Naive thymus-derived CD8-positive, alpha-beta T cell (primary cell): ENCODE measurements at places on chromosomes 1 and 21.

DNA sequence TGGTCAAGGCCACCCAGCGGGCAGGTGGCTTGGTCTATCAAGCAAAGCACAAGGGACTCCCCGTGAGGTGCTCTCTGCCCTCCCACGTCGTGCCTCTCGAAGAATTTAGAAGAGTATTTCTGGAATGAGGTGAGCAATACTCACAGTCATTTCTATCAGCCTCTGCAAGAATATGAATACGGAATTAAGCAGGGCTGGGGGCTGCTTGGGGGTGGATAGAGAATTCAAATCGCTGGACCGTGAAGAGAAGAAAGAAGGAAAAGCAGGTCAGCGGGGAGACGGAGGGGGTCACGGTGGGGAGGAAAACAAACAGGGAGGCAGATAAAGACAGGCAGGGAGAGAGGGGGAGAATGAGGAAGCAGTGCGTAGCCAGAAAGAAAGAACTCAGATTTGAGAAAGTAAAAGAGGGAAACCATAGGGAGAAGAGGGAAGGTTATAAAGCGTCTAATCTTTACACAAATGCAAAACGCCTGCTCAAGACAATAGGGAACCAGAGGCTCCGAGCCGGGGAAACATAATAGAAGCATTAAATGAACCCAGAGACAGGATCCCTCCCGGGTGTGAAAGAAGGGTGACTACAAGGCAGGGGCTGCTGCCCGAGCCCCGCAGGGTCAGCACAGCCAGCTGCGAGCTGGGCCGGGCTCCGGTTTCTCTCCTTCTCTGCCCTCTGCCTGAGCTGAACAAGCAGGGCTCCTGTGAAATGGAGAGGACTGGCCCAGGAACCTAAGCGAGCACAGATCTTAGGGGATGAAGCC, 2.1 kb upstream of the EDN2 start:
- H3K36me3 ChIP-seq = no peaks in the 10 kb centered on the region
- H3K4me1 ChIP-seq = no peaks in the 10 kb centered on the region
- H3K27me3 ChIP-seq = peaks cover 7% of the 10 kb centered on the region
- H3K4me3 ChIP-seq = no peak overlapping the region

- peaks cover 34% of the 10 kb centered on the region for H3K4me1 ChIP-seq
- H3K4me3 ChIP-seq = no peak overlapping the region
- no peak for DNase-seq
These were observed 3.9 kb downstream of the TMEM201 start for GRCh38 chr1:9592510-9593075.

DNA sequence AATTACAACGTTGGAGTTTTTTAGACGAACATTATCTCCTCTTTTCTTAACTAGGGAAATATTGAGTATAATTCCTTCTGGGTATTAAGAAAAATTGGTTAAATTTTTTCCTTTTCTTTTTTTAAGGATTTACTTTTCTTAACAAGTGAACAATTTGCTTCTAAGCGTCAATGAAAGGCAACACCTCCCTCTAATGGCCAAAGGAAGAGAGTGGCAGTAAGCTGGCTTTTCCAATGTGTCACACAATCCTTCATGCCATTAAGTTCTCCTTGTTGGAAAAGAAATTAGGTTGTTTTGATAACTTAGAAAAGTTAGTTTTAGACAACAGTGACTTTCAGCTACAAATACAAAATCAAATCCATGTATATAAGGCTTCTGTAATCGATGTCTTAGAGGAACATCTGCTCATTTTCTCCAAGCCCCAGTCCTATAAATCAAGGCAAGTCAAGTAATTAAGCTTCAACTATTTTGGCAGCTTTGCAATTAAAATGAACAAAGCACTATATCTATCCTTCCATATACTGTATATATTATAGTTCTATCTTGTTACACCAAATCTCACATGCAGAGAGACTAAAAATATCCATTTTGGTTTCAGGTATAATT, 62.8 kb downstream of the EDEM3 start:
- H3K27me3 ChIP-seq = no peaks in the 10 kb centered on the region
- peaks cover 49% of the 10 kb centered on the region for H3K36me3 ChIP-seq
- H3K4me1 ChIP-seq = peaks cover 5% of the 10 kb centered on the region
- H3K27ac ChIP-seq = no peak overlapping the region
- no peak for DNase-seq

- peaks cover 62% of the 10 kb centered on the region for H3K27me3 ChIP-seq
- H3K27ac ChIP-seq = no peak overlapping the region
- H3K4me1 ChIP-seq = no peaks in the 10 kb centered on the region
- H3K36me3 ChIP-seq = no peaks in the 10 kb centered on the region
- no peak overlapping the region for H3K4me3 ChIP-seq
These were observed 7.1 kb downstream of the RIIAD1 start for GRCh38 chr1:151728151-151729054.

DNA sequence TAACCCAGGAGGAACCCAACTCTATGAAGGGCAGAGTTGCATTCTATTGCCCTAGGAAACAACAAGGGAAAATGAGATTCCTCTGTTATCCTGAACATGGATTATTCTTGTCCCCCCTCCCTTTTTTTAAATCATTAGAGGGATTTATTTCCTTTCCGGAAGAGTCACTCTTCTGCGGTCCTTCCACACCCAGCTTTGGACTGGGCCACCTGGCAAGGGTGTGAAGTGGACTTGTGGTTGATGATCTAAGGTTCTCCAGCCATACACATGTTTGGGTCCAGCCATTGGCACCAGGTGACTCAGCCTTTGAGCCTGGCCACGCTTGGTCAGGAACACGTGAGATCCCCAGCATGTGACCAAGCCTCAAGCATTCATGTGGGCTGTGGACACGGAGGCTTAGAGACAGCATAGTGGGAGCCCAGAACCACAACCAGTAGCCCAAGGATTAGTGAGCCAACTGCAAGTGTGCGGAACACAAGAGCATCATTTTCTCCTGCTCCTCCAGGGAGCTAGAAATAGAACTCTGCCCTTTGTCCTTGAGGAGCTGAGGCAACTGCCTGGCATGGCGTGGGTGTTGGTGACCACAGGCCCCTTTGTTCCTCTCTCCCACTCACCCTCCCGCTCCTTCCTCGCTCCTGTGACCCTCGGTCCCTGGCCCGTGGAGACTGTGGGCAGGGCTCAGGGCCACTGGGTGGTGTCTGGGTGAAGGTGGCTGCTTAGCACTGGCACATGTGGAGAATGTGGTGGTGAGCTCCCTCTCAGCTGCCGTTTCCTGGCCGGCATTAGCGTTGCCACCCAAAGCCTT, 50.1 kb downstream of the NENF start:
- H3K4me1 ChIP-seq = peaks cover 5% of the 10 kb centered on the region
- peaks cover 4% of the 10 kb centered on the region for H3K27me3 ChIP-seq
- H3K36me3 ChIP-seq = no peaks in the 10 kb centered on the region
- H3K27ac ChIP-seq = no peak overlapping the region

GRCh38 chr1:65773391-65774123, 19.1 kb upstream of the PDE4B start:
- peaks cover 7% of the 10 kb centered on the region for H3K27me3 ChIP-seq
- DNase-seq = no peak
- no peaks in the 10 kb centered on the region for H3K4me1 ChIP-seq
- H3K4me3 ChIP-seq = no peak overlapping the region

- H3K36me3 ChIP-seq = no peaks in the 10 kb centered on the region
- no peak overlapping the region for H3K27ac ChIP-seq
- H3K4me1 ChIP-seq = no peaks in the 10 kb centered on the region
- no peak overlapping the region for H3K4me3 ChIP-seq
- H3K27me3 ChIP-seq = peaks cover 14% of the 10 kb centered on the region
These were observed 40.3 kb upstream of the CCDC190 start for GRCh38 chr1:162901243-162901642.

GRCh38 chr1:7943251-7943650, 2.6 kb upstream of the TNFRSF9 start:
- H3K27ac ChIP-seq = no peak overlapping the region
- H3K4me1 ChIP-seq = peaks cover 36% of the 10 kb centered on the region
- peaks cover 22% of the 10 kb centered on the region for H3K27me3 ChIP-seq
- H3K36me3 ChIP-seq = no peaks in the 10 kb centered on the region
- DNase-seq = no peak

DNA sequence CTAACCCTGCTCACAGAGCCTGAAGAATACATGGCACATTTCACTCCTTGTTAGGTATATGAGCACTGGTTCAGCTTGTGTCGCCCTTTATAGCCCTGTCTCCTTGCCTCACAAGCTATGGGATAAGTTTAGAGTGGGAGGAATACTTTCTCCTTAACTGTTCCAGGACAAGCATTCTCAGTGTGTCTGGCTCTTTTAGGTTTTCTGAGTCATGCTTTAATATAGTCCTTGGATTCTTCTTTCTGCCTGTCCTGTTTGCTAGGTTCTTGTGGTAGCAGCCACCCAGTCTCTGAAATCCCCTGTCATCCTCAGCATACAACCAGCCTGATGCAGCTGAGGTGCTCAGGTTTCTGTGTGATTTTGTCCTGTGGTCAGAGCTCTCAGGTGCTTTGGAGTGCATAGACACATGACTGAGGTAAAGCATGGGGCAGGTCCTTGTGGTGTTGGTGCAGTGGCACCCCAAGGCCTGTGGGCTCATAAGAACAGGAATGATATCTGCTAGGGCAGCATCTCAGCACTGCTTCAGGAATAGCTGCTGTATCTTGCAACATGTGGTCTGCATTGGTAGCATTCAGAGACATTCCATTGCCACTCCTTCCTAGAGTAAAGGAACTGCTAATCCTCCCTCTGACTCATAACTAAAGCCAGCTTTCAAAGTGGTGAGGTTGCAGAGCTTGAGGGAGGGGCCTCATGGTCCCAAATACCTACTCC, 14.2 kb upstream of the CASQ2 start:
- H3K27me3 ChIP-seq = peaks cover 33% of the 10 kb centered on the region
- no peak overlapping the region for H3K4me3 ChIP-seq
- no peak for DNase-seq
- H3K36me3 ChIP-seq = no peaks in the 10 kb centered on the region
- H3K4me1 ChIP-seq = no peaks in the 10 kb centered on the region
- no peak overlapping the region for H3K27ac ChIP-seq

GRCh38 chr1:38489844-38490270, 369.7 kb downstream of the RRAGC start:
- DNase-seq = peak; percentile 14
- H3K27ac ChIP-seq = no peak overlapping the region
- H3K36me3 ChIP-seq = no peaks in the 10 kb centered on the region

GRCh38 chr1:29499104-29499650, 262.9 kb downstream of the PTPRU start:
- DNase-seq = peak; percentile 10
- peaks cover 63% of the 10 kb centered on the region for H3K27me3 ChIP-seq
- H3K36me3 ChIP-seq = no peaks in the 10 kb centered on the region
- H3K4me1 ChIP-seq = peaks cover 1% of the 10 kb centered on the region

GRCh38 chr1:981491-981954, 370 bp downstream of the PERM1 start:
- H3K27me3 ChIP-seq = peaks cover 38% of the 10 kb centered on the region
- H3K4me3 ChIP-seq = no peak overlapping the region
- no peak overlapping the region for H3K27ac ChIP-seq
- no peak for DNase-seq
- peaks cover 2% of the 10 kb centered on the region for H3K4me1 ChIP-seq

- H3K27me3 ChIP-seq = no peaks in the 10 kb centered on the region
- H3K36me3 ChIP-seq = no peaks in the 10 kb centered on the region
- H3K4me3 ChIP-seq = peak overlapping the region; percentile 86
- peaks cover 48% of the 10 kb centered on the region for H3K4me1 ChIP-seq
These were observed 24.4 kb downstream of the DHRS3 start for GRCh38 chr1:12593621-12594066.

- DNase-seq = no peak
- no peak overlapping the region for H3K27ac ChIP-seq
- peaks cover 2% of the 10 kb centered on the region for H3K27me3 ChIP-seq
- no peaks in the 10 kb centered on the region for H3K36me3 ChIP-seq
- H3K4me3 ChIP-seq = no peak overlapping the region
- H3K4me1 ChIP-seq = no peaks in the 10 kb centered on the region
These were observed 13.2 kb downstream of the KANK4 start for GRCh38 chr1:62306065-62306464.

DNA sequence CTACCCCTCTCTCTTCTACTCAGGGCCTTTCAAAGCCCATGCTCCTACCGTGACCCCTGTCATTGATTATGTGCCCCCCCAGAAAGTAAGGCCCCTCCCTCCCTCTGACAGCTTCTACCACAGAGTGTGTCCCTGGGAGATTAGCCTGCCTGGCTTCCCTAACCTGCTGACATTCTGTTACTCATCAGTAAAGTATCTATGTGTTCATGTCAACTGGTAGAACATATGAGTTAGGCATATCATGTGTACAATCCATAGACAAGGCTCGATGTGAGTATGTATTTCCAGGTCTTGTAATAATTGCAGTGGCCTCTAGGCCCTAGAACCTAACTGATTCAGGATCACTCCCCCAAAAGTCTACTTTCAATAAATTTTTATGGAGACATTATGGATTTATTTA, 120.0 kb downstream of the GIPC2 start:
- H3K27me3 ChIP-seq = peaks cover 8% of the 10 kb centered on the region
- H3K27ac ChIP-seq = no peak overlapping the region
- H3K4me3 ChIP-seq = no peak overlapping the region

- H3K27me3 ChIP-seq = no peaks in the 10 kb centered on the region
- H3K4me3 ChIP-seq = peak overlapping the region; percentile 99
- peaks cover 76% of the 10 kb centered on the region for H3K4me1 ChIP-seq
- peak overlapping the region; percentile 87 for H3K27ac ChIP-seq
These were observed 1.9 kb downstream of the DHRS3 start for GRCh38 chr1:12615865-12616708.

DNA sequence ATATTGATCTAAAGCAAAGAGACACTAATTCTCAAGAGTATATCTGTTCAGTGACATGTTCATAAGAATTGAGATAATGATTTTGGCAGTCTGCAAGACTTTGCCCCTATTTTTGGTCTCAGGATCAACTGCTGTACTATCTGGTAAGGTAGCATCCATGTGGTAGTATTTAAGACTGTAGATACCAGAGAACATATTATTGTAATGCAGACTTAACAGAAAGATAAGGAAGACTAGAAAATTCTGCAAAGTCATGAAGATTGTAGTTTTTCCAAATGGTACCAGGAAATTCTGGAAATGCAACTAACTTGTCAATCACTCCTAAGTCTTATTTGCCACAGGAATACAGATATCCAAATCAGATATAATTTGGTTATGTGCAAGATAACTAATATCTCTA, 35.1 kb downstream of the RNF2 start:
- H3K27ac ChIP-seq = peak overlapping the region; percentile 2
- DNase-seq = no peak
- peaks cover 10% of the 10 kb centered on the region for H3K36me3 ChIP-seq
- peaks cover 19% of the 10 kb centered on the region for H3K4me1 ChIP-seq
- H3K27me3 ChIP-seq = no peaks in the 10 kb centered on the region

GRCh38 chr1:226645279-226645976, 93.7 kb downstream of the ITPKB start:
- peaks cover 76% of the 10 kb centered on the region for H3K36me3 ChIP-seq
- peaks cover 40% of the 10 kb centered on the region for H3K4me1 ChIP-seq
- no peaks in the 10 kb centered on the region for H3K27me3 ChIP-seq
- peak overlapping the region; percentile 31 for H3K4me3 ChIP-seq
